Hepatic stellate cell (primary cell): ENCODE measurements at places on chromosomes 6 and 20.

- no peak for DNase-seq
Observed at GRCh38 chr6:112144145-112144926, 56.9 kb downstream of the FAM229B start.

DNA sequence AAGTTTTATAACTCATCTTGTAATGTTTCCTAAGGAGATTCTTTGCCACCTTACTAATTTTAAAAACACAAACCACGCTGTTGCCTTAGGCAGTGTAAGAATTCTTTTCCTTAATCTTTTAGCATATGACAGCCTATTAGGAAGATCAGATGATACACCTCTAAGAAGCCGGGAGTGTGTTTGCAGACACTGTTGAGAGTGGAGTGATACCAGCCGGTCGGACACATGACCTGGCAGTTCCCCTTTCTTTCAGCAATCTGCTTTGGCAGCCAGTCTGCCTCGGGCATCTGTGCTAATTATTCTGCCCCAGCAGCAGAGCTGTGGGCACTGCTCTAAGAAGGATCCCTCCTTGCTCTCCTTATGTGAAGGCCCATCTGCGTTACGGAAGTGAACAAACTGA is 50.9 kb downstream of the PLCB4 start:
- DNase-seq = no peak

GRCh38 chr6:68778356-68779020 is 143.4 kb downstream of the ADGRB3 start:
- DNase-seq = peak; percentile 1

- no peak for DNase-seq
Observed at GRCh38 chr20:23334111-23334510, 16.5 kb upstream of the NXT1 start.

- peak; percentile 37 for DNase-seq
Observed at GRCh38 chr6:41579088-41579610, 33.0 kb downstream of the FOXP4 start.

DNA sequence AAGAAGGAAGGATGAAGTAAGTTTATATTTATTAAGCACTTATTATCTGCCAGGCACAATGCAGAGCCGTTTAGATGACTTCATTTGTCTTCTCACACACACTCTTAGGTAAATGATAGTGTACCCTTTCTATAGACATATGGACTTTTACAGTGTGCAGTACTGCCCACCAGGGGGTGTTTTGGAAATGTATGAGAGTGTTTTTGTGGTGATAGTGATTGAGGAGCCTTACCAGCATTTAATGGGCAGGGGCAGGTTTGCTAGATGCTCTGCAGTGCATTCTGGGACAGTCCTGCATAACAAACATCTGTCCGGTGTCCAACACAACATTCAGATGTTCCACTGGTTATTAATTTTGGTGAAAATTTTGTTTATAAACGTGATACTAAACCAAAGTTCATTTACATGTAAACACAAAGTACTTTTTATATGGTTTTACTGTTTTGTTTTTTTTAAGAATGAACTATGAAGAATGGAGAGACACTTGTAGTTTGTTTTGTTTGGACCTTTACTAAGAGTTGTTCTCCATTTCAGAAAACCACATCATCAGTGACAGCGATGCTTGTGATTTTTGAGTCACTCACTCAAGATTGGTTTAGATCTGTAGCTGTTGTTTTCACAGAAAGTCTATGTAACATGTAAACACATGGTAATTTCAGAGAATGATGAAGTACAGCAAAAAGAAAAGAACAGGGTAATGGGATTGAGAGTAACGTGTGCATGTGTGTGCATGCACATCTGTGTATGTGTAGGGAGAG is 19.9 kb downstream of the KCNS1 start:
- DNase-seq = no peak

GRCh38 chr20:44018259-44018941 is 103.7 kb downstream of the TOX2 start:
- DNase-seq = peak; percentile 42
